ENCODE measurements at places on chromosomes 2 and 18. TPM values are rescaled to one million over a fixed set of nuclear protein-coding genes. Genes with fewer than 3 reads are reported as not detected.
A peak's percentile ranks its signal among the peaks of the same experiment; 100 is the strongest.

GRCh38 chr18:9835113-9835755 is 50.5 kb upstream of the TXNDC2 start:
- H3K4me1 ChIP-seq, result peaks cover 8% of the 10 kb centered on the region
- H3K27ac ChIP-seq, result no peak overlapping the region
- peaks cover 7% of the 10 kb centered on the region for H3K36me3 ChIP-seq
- H3K4me3 ChIP-seq, result no peak overlapping the region

DNA sequence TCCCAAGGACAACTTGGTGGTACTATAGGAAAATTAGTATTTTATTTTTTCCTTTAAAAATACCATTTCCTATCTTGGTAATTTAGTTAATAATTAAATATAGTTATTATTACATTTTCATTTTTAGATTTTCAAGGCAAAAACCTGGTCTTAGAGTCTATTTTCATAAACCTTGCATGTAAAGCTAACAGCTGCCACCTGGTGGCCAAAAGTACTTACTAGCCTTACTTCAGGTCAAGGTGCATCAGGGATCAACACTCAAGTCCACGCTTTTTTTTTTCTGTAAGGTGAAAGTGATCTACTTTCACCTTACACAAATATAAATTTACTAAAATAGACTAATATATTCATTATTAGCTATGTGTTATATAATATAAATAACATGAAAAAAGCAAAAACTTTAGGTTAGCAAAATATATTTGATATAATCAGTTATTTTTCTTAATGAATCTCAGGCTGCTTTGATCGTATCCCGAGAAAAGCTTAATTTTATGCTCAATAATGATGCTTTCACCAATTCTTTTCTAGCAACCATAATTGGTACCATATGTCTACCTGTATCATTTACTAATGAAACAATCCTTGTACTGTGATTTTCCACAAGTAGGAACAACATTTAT is 62.5 kb downstream of the RELCH start:
- peaks cover 6% of the 10 kb centered on the region for H3K36me3 ChIP-seq
- H3K4me1 ChIP-seq, result no peaks in the 10 kb centered on the region
- H3K27ac ChIP-seq, result no peak overlapping the region
- DNase-seq, result peak; percentile 27
- no peak overlapping the region for H3K4me3 ChIP-seq

GRCh38 chr2:46751897-46752296 is 163.7 kb downstream of the MCFD2 start:
- no peak overlapping the region for H3K4me3 ChIP-seq
- no peak overlapping the region for H3K27ac ChIP-seq
- DNase-seq, result no peak
- no peaks in the 10 kb centered on the region for H3K36me3 ChIP-seq
- no peaks in the 10 kb centered on the region for H3K27me3 ChIP-seq

DNA sequence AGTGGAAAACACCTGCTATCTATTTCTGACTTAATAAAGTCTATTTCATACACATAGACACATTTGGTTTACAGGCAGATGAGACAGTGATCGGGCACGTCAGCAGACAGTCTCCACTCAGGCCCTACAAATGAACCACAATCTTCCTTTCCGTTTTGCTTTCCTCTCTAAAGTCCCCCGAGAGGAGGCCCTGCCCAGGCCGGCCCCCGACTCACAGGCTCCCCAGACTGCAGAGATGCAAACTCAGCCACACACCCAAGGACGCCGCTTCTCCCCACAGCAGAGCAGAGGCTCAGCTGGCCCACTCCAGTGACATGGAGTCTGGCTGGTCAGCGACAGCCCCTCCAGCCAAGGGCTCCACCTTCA is 9.3 kb upstream of the MTERF4 start:
- no peaks in the 10 kb centered on the region for H3K27me3 ChIP-seq
- no peak overlapping the region for H3K4me3 ChIP-seq
- H3K36me3 ChIP-seq, result peaks cover 6% of the 10 kb centered on the region
- DNase-seq, result no peak

GRCh38 chr18:37900326-37900725 is 334.7 kb upstream of the CELF4 start:
- H3K36me3 ChIP-seq, result no peaks in the 10 kb centered on the region
- no peaks in the 10 kb centered on the region for H3K4me1 ChIP-seq
- no peak for DNase-seq

DNA sequence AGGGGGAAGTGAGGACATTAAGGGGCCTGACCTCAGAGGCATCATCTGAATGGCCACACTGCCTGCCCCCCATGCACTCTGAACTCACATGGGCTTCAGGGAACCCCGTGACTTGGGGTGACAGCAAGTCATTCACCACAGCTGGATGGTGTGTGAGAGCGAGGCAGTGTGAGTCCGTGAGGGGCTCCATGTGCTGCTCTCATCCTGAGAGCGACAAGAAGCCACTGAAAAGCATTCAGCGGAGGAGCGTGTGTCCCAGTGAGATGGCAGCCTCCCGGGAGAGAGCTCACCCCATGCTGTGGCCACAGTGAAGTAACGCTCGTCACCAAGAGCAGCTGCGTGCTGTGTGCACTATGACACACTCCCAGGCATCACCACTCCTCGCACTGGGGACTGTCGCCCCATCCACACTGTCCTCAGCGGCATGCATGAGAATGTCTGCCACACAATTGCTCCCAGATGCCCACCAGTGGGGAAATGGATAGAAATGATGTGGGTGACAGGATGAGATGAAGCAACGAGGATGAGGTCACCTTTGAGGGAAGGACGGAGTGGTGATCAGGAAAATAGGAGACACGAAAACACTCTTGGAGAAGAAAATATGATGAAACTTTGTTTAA is 213.0 kb upstream of the RAB6C start:
- DNase-seq, result no peak
- H3K4me1 ChIP-seq, result no peaks in the 10 kb centered on the region
- H3K4me3 ChIP-seq, result no peak overlapping the region
- H3K27ac ChIP-seq, result no peak overlapping the region

TANK gene
- 45.6 TPM for total RNA-seq

NDC80 gene
- 57.0 TPM for total RNA-seq
